ENCODE measurements at places on chromosomes 6 and 20. TPM values are rescaled to one million over a fixed set of nuclear protein-coding genes. Genes with fewer than 3 reads are reported as not detected.

GRCh38 chr6:137852346-137852745 lies 14.7 kb upstream of the TNFAIP3 start:
- no peaks in the 10 kb centered on the region for H3K27me3 ChIP-seq
- H3K36me3 ChIP-seq: no peaks in the 10 kb centered on the region
- H3K27ac ChIP-seq: no peak overlapping the region
- no peak overlapping the region for H3K4me3 ChIP-seq
- peaks cover 7% of the 10 kb centered on the region for H3K4me1 ChIP-seq
- DNase-seq: no peak

- DNase-seq: no peak
- H3K27ac ChIP-seq: no peak overlapping the region
- H3K4me3 ChIP-seq: no peak overlapping the region
- H3K36me3 ChIP-seq: peaks cover 95% of the 10 kb centered on the region
- no peaks in the 10 kb centered on the region for H3K27me3 ChIP-seq
- peaks cover 9% of the 10 kb centered on the region for H3K4me1 ChIP-seq
Observed at GRCh38 chr20:44954211-44954610, 6.0 kb downstream of the TOMM34 start.

DNA sequence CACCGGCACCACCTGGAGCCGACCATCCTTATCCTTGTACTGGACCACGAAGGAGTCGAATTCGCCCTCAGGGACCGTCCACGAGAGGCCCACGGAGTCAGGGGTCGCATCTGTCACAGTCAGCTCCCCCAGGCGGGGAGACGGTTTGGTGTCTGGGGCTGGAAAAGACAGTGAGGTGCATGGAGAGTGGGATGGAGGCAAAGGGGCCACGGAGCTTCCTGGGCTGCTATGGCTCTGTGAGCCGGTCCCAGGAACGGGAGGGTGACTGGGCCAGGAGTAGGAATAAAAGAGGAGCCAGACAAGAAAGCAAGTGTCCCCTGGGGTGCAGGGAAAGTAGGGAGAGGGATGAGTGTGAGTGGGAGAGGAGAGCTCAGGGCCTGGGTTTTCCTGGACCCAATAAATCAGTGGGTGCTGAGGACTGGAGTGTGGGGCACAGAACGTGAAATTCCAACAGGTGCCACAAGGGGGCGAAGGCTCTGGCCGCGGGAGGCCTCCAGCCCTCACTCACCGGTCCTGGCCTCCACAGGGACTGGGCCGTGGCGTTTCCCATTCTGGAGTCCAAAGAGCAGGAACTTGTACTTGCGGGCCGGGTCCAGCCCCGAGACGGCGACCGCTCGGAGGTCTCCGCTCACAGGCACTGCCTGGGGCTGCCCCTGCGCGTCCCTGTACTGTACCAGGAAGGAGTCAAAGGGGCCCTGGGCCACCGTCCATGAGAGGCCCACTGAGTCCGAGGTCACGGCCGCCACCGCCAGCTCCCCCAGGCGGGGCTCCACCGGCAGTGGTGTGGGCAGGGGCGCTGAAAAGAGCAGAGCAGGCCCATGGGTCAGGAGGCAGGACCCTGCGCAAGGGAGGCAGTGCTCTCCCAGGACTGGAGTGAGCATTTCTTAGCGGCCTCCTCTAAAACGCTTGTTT lies 9.9 kb downstream of the CYP21A2 start:
- H3K27me3 ChIP-seq: no peaks in the 10 kb centered on the region
- H3K27ac ChIP-seq: peak overlapping the region; percentile 54
- no peak overlapping the region for H3K4me3 ChIP-seq
- no peaks in the 10 kb centered on the region for H3K36me3 ChIP-seq

- no peak overlapping the region for H3K4me3 ChIP-seq
- H3K36me3 ChIP-seq: no peaks in the 10 kb centered on the region
- peaks cover 19% of the 10 kb centered on the region for H3K27me3 ChIP-seq
- peak; percentile 41 for DNase-seq
Observed at GRCh38 chr6:3239110-3239830, 11.8 kb upstream of the TUBB2B start.

TMEM14A gene
- total RNA-seq: 7.4 TPM

LKAAEAR1 gene
- total RNA-seq: not detected

DNA sequence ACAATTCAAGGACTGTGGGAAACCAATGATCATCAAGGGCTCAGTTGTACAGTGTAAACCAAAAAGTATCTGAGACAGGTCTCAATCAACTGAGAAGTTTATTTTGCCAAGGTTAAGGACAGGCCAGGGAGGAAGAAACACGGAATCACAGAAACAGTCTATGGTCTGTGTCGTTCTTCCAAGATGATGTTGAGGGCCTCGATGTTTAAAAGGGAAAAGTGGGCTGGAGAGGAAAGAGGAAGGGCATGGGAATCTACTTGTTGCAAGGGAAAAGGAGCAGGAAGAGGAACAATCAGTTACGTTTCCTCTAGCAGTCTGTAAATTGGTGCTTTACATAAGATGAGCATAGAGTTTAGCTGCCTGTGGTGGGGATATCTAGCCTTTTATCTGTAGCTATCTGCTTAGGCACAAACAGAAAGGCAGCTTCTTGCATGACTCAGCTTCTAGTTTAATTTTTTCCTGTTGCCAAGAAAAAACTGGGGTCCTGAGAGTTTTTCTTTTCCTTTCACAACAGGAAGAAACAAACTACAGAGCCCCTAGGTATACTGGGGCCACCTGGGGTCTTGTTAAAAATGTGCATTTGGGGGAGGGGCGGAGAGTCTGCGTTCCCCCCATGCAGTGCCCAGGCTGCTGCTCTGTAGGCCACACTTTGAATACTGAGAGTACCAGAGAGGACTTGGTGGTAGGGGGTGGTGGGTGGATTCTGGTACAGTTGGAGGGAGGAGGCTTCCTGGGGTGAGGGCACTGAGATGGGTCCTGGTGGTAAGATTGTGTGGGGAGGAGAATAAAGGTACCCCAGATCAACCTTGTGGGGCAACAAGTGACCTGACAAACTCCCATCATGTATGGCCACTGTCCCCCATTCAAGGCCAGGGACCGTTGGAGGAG lies 35.3 kb upstream of the EZR start:
- H3K4me1 ChIP-seq: peaks cover 29% of the 10 kb centered on the region
- H3K4me3 ChIP-seq: peak overlapping the region; percentile 24
- H3K36me3 ChIP-seq: no peaks in the 10 kb centered on the region
- H3K27me3 ChIP-seq: no peaks in the 10 kb centered on the region
- peak; percentile 83 for DNase-seq

DNA sequence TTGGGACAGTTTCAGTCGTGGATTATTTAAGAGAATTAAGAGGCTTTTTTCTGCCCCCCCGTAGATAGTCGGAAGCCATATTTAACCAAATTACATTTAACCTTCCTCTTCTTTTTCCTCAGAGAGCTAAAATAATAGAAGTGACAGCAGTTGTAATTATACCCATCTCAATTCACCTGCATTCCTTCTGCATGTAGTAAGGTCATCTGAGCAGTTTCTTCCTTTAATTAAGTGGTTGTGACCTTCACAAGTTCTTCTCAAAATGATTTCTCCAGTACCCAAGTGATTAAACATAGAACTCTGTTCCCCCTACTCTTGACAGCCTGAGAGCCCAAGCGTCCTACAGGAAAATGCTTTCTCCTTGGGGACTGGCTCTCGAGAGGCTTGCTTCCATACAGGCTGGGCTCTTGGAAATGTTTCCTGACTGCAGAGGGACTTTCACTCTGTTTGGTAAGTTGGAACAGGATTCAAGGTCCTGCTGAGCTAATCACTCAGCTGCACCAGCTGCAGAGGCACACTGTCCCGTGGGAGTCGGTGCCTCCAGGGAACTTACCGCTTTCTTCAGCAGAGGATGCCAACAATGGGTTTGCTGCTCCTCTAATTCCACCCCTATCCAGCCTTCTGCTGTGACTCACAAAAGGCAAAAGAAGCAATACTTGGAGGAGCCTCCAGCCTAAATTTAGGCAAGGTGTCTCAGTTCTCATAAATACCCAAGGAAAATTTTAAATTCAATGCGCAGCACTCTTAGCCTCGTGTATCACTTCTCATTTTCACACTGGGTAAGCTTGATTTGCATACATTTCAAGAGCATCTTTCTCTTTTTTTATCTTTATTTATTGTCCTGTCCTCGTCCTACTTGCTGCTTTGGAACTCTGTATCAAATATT lies 414.9 kb downstream of the KIF16B start:
- no peaks in the 10 kb centered on the region for H3K36me3 ChIP-seq
- no peaks in the 10 kb centered on the region for H3K4me1 ChIP-seq
- H3K27me3 ChIP-seq: no peaks in the 10 kb centered on the region
- no peak overlapping the region for H3K27ac ChIP-seq
- no peak for DNase-seq

NOX3 gene
- not detected for total RNA-seq

- peaks cover 15% of the 10 kb centered on the region for H3K27me3 ChIP-seq
- no peak overlapping the region for H3K27ac ChIP-seq
Observed at GRCh38 chr6:25218346-25218745, 60.8 kb upstream of the CARMIL1 start.

GRCh38 chr6:28673417-28673786 lies 147.7 kb downstream of the GPX5 start:
- H3K27ac ChIP-seq: no peak overlapping the region
- H3K27me3 ChIP-seq: no peaks in the 10 kb centered on the region
- peaks cover 8% of the 10 kb centered on the region for H3K4me1 ChIP-seq
- DNase-seq: no peak
- peaks cover 5% of the 10 kb centered on the region for H3K36me3 ChIP-seq

GRCh38 chr20:32583581-32584070 lies 1.5 kb downstream of the NOL4L start:
- peaks cover 64% of the 10 kb centered on the region for H3K4me1 ChIP-seq
- H3K36me3 ChIP-seq: no peaks in the 10 kb centered on the region
- H3K27ac ChIP-seq: peak overlapping the region; percentile 83
- DNase-seq: no peak
- H3K27me3 ChIP-seq: no peaks in the 10 kb centered on the region

ZMYND8 gene
- 129 TPM for total RNA-seq

GRCh38 chr20:998231-998830 lies 3.8 kb downstream of the RSPO4 start:
- H3K27me3 ChIP-seq: peaks cover under 1% of the 10 kb centered on the region
- H3K4me1 ChIP-seq: peaks cover 3% of the 10 kb centered on the region
- no peak for DNase-seq
- H3K4me3 ChIP-seq: no peak overlapping the region

SIGLEC1 gene
- total RNA-seq: 0.07 TPM

AIF1 gene
- total RNA-seq: 9.4 TPM

DNMT3B gene
- total RNA-seq: 74.8 TPM

- no peak overlapping the region for H3K27ac ChIP-seq
- H3K27me3 ChIP-seq: no peaks in the 10 kb centered on the region
- DNase-seq: peak; percentile 19
- H3K4me1 ChIP-seq: peaks cover 10% of the 10 kb centered on the region
- no peaks in the 10 kb centered on the region for H3K36me3 ChIP-seq
Observed at GRCh38 chr6:29980511-29980910, 38.2 kb downstream of the HLA-A start.

DNA sequence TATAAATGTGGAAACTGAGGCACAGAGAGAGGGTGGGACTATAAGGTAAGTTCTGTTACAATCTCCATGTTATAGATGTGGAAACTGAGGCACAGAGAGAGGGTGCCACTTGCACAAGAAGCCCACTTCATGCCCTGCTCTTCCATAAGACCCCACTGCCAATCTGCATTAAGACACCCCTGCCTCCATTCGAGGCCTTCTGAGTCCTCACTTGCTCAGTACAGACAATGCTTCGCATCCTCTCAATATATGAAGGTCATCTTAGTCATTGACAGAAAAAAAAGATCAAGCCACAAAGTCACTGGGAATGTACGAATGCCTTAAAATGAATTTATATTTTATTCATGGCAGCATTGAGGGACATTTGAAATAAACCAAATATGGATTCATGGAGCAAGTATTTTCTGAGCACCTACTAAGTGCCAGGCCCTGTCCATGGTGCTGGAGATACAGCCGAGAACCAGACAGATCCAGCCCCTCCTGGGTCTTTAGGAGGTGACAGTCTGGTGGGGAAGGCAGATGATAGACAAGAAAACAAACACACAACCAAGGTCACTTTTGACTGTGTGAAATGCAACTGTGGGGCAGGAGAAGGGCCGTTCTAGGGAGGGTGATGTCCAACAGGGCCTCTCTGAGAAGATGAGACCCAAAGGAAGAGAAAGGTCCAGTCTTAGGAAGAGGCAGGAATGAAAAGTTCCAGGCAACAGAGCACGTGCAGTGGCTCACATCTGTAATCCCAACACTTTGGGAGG lies 92.5 kb upstream of the PTPN1 start:
- peaks cover 2% of the 10 kb centered on the region for H3K27me3 ChIP-seq
- no peaks in the 10 kb centered on the region for H3K36me3 ChIP-seq
- H3K4me1 ChIP-seq: peaks cover 12% of the 10 kb centered on the region

GRCh38 chr6:31125162-31125561 lies 4.9 kb upstream of the CDSN start:
- peaks cover 22% of the 10 kb centered on the region for H3K4me1 ChIP-seq
- H3K36me3 ChIP-seq: no peaks in the 10 kb centered on the region
- no peak for DNase-seq
- no peak overlapping the region for H3K4me3 ChIP-seq
- no peak overlapping the region for H3K27ac ChIP-seq
- peaks cover 80% of the 10 kb centered on the region for H3K27me3 ChIP-seq

GRCh38 chr6:139801571-139802321 lies 427.3 kb upstream of the CITED2 start:
- no peaks in the 10 kb centered on the region for H3K36me3 ChIP-seq
- H3K27me3 ChIP-seq: no peaks in the 10 kb centered on the region

DNA sequence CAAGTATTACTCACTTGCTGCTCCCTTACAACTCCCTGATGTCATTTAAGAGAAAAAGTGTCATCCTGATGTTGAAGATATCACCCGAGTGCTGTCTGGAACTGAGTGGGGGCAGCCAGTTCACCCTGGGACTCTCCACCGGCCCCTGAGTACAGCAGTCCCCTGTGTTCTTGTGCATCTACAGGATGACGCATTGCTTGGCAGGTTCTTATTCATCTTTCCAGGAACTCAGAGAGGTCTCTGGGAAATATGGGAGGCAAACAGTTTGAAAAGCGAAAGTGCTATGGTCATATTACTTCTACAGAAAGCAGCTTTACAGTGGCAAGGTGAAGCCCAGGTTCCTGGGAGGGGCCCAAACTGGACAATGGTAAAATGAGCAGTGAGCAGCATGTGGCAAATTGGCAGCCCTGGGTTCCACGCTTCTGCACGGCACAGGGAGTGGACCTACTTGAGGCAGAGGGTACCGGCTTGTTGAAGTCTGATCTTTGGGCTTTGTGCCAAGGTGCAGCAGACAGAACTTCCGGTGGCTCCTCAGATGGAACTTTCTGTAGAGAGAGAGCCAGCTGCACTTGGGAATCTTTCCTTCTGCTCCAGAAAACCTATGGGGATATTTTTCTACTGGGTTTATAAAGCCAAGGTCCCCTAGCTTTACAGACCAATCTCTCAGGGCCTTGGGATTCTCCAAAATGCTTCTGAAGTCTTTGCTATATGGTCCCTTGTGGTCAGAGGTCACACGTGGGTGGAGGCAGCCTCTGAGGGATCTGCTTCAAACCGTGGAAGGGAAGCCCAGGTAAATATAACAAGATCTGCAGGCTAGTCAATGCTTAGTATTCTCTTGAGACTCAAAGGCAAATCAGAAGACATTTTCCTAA lies 128.3 kb downstream of the MAP3K7 start:
- no peaks in the 10 kb centered on the region for H3K27me3 ChIP-seq
- H3K4me3 ChIP-seq: peak overlapping the region; percentile 20
- H3K36me3 ChIP-seq: no peaks in the 10 kb centered on the region
- DNase-seq: peak; percentile 78

NKAPL gene
- total RNA-seq: not detected

ZBTB24 gene
- 8.5 TPM for total RNA-seq

SLC24A3 gene
- not detected for total RNA-seq
